ENCODE measurements at places on chromosomes 6 and 20.

DNA sequence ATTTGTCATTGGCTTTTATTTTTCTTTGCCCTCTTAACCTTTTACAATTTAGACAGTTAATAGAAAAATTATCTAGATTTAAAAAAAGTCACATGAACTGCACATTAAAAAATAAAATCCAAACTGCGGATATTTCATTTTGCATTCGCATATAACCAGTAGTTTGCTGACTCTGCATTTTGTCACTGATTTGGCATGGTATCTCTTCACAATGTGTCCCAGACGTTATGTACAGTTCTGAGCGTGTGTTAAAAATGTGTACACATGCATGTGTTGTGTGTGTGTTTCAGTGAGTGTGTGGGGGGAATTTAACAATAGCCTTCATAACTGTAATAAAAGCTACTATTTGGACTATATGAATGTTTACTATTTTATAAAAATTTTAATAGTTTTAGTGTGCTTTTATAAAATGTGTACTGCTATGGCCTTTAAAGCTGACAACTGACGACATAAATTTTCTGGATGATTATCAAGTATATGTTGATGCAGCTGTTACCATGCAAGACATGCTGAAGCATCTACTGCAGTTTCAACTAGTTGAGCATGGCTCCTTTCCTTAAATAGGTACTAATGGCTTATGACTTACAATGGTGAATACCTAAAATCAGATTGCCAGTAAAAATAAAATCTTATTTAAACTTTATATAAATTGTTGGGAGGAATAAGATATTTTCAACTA, 67.7 kb downstream of the HMGCLL1 start:
- no peak for DNase-seq

DNA sequence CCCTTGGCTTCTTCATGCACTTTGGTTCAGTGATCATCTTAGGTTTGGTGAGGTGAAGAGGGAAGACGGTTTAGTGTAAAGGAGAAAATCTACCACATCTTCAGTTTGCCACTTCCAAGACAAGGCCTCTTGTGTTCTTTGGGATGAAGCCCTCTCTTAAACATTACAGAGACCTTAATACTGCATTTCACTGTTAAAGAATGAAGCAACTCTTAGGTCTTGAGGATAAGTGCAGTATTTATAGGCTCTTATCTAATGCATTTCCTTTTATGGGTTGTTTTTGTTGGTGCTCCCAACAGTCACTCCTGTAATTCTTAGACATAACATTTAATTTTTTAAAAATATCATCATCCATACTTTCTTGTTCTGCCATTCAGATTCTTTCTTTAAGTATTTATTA, 139.9 kb upstream of the LAMP5 start:
- no peak for DNase-seq

DNA sequence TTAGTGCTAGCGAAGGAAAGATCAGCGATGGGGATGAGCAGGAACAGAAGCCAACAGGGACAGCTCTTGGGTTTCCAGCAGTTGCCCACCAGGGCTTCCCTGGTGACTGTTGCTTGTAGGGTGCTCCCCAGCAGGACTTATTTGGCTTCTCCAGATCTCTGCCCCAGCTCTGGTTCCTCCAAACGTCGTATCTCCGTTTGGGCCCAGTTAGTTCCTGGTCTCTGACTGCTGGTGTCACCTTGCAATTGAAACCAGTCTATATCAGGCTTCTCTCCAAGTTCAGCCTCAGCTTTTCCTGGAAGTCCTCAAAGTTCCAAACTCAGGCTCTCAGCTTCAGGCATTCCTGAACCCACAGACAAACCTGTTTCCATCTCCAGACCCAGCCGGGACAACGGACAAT, 70.8 kb upstream of the NXT1 start:
- DNase-seq, result no peak

GRCh38 chr20:10662661-10663458, 10.9 kb downstream of the JAG1 start:
- no peak for DNase-seq

DNA sequence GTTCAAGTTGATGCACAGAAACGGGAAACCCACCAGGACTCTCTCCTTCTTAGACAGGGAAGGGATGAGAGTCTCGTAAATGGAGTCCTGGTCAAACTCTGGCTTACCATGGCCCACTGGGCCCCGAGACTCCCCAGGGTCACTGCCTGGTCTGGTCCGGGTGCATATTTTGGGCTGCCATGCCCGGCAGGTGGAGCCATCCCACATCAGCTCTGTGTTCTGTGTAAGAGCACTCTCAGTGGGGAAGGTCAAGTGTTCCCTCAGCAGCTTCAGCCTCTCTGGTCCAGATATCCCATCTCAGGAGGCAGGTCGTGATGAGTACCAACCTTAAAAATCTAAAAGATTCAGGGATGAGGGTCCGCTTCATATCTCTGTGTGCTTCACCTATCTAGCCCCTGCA, 138.8 kb downstream of the EDN3 start:
- DNase-seq, result no peak

- no peak for DNase-seq
These were observed 29.1 kb downstream of the RPS12 start for GRCh38 chr6:132843316-132844035.

- DNase-seq, result no peak
These were observed 23.4 kb downstream of the MGME1 start for GRCh38 chr20:17992224-17992637.

- DNase-seq, result no peak
These were observed 29.2 kb downstream of the B4GALT5 start for GRCh38 chr20:49684335-49684997.

DNA sequence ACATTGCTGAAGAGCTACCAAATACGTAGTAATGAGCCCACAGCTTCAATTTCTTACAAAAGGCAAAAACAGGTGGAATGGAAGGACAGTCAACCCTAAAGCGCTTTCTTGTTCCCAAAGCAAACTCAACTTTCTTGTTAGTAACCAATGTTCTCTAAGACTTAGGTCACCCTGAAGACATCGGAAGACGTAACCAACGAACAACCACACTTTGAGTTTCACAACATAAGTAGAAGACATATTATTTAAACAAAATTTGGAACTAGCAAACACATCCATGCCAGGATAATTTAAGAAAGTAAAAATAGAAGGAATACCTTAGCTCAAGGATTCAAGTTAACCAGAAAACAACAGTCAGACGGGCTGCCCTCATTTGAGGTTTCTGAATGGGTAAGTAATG, 51.0 kb downstream of the CNKSR3 start:
- DNase-seq, result no peak

GRCh38 chr6:22530506-22530905, 38.9 kb upstream of the HDGFL1 start:
- no peak for DNase-seq

DNA sequence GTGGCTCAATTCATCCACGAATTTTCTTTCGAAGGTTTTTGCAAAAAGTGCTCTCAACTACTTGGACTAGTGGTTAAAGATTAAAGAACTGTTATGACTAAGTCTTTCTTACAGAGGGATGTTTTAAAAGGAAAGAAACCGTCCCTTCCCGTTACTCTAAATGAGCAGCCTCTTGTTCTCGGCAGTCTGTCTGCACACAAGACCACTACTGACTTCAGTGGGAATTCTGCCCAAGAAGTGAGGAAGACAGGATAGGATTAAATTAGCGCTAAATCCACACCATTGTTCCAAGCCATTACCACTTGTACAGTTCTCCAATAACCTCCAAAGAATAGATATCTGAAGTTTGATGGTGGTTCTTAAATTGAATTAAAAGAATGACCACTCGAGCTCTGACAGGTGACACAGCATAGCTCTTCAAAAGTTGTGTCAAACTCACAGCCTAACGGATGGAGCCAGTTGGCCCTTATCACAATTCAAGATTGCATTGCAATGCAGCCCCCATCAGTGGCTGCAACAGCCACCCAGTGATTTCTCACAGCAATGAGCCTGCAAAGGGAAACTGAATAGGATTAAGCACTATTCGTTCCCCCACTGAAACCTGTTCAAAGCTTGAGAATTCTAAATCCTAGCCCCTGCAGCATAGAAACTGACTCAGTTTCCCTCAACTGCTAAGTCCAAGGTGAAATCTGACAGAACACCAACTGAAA, 1.8 kb downstream of the EPB41L2 start:
- DNase-seq, result no peak

DNA sequence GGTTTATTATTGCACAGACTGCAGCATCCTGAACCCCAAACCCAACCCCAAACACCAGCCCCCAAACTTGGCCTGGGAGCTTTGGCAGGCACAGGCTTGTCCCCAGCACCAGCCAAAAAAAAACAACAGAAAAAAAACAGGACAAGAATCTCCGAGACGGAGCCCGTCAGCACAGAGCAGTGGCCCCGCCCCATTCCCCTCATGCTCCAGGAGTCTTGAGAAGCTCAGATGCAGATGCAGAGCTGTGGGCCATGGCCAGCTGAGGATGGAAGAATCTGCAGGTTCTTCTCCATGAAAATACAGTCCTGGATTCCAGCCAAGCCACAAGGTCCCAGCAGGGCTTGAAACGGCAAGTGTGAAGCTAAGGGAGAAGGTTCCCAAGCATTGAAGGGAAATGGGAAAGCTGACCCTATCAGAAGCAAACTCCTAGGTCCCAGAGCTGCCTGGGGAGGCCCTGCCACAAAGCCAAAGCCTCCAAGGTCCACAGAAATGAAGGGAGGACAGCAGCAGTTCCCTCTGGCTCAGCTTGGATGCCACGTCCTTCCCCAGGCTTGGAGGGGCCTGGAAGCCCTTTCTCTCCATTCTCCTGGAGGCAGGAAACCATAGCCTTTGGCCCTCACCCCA, 75.2 kb downstream of the JPH2 start:
- DNase-seq, result peak; percentile 62

GRCh38 chr6:73610444-73611275, 43.1 kb downstream of the SLC17A5 start:
- DNase-seq, result peak; percentile 43

- DNase-seq, result peak; percentile 79
These were observed 61.7 kb upstream of the EMILIN3 start for GRCh38 chr20:41428285-41428684.

DNA sequence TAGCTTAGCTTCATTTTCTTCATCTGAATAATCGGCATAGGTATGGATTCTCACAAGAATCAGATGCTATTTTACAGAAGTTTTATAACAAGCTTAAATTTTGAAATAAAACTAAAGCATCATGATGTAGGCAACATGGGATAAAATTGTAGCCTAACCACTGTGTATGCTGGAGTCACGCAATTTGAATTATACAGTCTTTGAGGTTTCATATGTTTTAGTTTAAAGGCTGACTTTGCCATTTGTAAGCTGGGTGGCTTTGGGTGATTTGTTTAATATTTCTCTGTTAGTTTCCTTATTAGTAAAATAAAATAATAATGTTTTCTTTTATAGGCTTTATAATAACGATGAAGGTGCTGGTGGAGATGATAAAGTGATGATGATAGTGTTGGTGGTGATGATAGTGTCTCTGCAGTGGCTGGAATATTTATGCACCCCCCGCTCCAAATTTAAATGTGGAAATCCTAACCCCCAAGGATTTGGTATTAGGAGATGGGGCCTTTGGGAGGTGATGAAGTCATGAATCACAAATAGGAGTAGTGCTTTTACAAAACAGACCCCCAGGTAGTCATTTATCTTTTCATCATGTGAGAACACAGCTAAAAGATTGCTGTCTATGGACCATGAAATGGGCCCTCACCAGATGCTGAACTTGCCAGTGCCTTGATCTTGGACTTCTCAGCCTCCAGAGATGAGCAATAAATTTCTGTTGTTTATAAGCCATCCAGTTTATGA, 42.0 kb downstream of the DOK5 start:
- no peak for DNase-seq

- no peak for DNase-seq
These were observed 69.6 kb downstream of the PHACTR2 start for GRCh38 chr6:143747347-143747842.

DNA sequence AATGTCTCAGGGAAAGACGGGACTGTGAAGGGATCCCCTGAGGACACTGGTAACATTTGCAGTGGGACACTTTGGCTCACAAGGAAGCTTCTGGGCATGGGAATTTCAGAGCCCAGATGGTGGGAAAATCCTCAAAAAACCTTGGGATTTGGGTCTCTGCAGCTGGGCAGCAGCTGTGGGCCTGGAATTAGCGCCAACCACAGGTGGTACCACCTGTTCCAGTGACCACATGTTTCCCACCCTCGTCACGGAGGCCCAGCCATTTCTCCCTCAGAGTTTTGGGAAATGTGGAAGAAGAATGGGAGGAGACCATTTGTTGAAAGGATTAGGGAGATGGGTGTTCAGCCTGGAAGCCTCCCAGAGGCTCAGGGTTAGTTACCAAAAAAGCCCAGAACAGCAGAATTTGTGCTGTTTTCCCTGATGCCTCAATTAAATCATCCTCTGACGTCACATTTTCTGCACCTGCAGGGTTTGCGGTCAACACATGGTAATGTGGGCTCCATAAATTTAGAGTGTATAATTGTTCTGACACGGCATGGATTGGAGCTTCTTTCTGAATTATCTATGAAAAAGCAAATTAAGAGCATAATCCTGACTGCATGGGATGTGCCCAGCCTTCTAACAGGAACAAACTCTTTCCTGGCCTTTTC, 34.4 kb downstream of the EDN3 start:
- DNase-seq, result no peak

- DNase-seq, result no peak
These were observed 9.3 kb upstream of the TXNDC5 start for GRCh38 chr6:7919871-7920270.

GRCh38 chr20:42567409-42567808, 622.3 kb downstream of the PTPRT start:
- no peak for DNase-seq

- DNase-seq, result no peak
These were observed 106.4 kb upstream of the FOXO3 start for GRCh38 chr6:108454356-108454755.

- no peak for DNase-seq
These were observed 10.1 kb downstream of the EZR start for GRCh38 chr6:158808941-158809678.

DNA sequence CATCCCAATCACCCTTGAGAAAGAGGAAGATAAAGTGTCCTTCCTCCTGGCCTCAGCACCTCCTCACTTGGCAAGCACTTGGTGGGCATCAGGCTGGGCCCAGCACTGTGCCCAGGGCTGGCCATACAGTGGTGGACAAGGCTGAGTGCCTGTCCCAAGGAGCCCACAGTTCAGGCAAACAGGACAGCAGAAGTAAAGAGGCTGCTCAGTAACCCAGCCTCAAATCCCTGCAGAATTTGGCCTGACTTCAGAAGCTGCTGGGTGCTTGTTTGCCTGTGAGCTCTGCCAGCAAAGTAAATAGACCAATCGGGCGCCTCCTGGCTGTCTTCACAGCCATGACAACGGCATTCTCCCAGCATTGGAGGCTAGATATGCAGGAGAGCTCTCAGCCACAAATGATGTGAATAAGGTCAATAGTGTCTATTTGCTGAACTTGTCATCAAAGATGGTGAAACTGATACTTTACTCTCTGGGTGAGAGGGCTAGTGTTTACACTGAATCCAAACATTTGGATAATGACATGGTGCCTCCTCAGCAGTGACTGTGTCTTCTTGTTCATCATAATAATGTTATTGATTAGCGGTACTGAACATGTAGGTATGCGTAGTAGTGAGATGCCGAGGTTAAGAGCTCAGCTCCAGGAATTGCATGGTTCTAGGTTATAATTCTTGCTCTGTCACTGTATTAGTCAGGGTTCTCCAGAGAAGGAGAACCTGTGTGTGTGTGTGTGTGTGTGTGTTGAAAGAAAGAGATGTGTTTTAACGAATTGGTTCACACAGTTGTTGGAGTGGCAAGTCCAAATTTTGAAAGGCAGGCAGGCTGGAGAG, 36.9 kb upstream of the FANCE start:
- DNase-seq, result peak; percentile 90

Data from AG08396 (cell line).